ENCODE measurements at places on chromosomes 5 and 9.

- DNase-seq = no peak
These were observed 16.9 kb upstream of the BOD1 start for GRCh38 chr5:173633304-173633703.

DNA sequence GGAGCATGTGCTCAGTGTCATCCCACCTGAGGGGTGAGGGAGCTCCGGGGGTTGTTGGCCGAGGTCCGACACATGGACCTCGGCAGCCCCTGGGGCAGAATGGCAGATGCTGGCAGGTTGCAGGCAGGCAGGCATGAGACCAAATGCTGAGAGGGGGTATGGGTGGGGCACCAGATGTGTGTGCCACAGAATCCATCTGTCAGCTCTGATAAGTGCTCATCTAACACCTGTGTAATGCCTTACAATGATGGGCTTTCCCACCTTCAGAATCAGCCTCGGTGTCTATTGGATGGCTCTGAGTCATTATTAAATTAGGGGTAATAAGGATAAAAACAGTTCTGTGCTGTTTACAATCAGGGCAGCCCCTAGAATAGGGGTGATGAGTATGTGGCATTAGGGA, 73.1 kb upstream of the SAP30L start:
- no peak for DNase-seq

DNA sequence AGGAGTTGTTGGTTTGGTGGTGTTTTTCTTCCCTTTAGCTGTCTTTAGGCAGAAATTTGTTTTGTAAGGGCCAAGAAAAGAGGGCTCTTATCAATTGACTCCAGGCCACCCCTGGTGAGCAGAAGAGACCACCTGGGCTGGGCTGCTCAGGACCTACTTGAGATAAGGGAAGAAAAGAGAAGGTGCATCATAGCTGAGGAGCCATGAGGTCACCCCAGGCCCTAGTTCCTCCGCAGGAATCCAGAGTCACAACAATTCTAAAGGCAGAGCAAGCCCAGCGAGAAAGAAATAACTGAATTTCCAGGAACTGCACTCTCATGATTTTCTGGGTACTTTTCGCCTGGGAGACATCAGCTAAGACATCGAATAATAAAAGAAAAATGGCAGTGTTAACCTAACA, 34.9 kb downstream of the RFK start:
- no peak for DNase-seq

GRCh38 chr5:31247381-31247780, 53.9 kb downstream of the CDH6 start:
- DNase-seq = no peak

DNA sequence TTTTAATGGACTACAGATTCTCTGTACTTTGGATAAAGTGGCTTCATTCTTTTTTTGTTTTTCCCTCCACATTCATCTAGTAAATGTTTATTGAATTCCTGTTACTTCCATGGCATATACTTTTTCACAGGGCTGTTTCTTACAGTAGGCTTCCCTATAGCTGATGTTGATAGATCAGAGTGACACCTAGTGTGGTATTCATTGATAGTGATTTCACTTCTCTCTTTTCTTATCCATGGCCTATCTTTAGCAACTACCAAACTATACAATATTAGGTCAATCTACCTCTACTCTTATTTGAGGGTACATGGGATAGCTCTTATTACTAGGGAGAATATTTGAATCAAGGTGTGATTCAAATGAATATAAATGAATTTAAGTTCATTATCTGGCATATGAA, 35.8 kb downstream of the FSD1L start:
- DNase-seq = no peak

DNA sequence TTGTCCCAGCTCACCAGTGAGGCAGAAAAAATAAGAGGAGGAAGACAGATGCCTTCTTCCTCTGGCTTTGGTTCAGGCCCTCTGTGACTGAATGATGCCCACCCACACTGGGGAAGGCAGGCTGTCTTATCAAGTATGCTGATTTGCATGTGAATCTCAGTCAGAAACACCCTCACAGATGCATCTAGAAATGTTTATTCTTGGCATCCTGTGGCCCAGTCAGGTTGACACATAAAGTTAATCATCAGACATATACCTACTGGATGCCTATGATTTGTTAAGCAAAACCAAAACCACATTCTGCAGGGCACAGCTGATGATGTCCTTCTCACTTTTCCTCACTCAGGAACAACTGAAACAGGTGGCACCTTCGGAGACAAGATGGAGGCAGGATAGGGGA, 243.4 kb upstream of the KCNN2 start:
- no peak for DNase-seq

DNA sequence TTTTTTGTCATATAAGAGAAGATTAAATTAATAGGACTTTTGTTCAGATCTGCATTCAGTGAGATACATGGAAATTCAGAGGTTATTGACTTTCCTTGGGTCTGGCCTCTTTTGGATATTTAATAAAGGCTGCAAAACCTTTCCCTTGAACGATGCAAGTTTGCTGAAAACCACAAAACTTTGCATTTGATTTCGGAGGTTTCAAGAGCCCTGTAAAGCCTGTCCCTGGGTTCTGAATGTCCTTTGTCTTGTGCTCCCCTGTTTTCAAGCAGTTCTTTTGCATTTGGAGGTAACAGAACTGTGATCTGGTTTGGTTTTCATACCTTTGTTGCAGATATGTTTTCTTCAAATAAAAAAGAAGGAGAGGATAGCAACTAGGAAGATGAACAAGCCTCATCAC, 188.1 kb upstream of the DMRT1 start:
- DNase-seq = no peak

- no peak for DNase-seq
These were observed 80.1 kb upstream of the TLR4 start for GRCh38 chr9:117624106-117624505.

DNA sequence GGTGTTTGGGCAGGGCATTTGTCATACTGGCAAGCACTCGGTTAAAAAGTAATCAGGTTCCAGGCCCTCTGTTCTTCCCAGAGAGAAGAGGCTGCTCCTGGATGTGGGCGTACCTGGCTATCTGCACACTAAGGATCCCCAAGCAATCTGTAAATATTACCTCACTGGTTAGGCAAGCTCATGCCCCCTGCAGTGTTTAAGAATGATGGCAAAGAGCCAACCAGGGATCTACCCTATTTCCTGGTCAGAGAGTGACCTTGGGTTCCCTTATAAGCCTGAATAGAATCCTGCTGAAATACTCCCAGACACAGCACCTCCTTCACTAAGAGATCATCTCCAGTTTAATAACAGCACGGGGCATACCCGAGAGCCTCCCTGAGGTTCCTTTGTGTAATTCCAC, 181.2 kb downstream of the PIK3R1 start:
- DNase-seq = no peak

GRCh38 chr5:149210225-149210624, 61.4 kb upstream of the AFAP1L1 start:
- DNase-seq = peak; percentile 67

GRCh38 chr5:145975361-145976066, 39.1 kb downstream of the SH3RF2 start:
- peak; percentile 98 for DNase-seq

DNA sequence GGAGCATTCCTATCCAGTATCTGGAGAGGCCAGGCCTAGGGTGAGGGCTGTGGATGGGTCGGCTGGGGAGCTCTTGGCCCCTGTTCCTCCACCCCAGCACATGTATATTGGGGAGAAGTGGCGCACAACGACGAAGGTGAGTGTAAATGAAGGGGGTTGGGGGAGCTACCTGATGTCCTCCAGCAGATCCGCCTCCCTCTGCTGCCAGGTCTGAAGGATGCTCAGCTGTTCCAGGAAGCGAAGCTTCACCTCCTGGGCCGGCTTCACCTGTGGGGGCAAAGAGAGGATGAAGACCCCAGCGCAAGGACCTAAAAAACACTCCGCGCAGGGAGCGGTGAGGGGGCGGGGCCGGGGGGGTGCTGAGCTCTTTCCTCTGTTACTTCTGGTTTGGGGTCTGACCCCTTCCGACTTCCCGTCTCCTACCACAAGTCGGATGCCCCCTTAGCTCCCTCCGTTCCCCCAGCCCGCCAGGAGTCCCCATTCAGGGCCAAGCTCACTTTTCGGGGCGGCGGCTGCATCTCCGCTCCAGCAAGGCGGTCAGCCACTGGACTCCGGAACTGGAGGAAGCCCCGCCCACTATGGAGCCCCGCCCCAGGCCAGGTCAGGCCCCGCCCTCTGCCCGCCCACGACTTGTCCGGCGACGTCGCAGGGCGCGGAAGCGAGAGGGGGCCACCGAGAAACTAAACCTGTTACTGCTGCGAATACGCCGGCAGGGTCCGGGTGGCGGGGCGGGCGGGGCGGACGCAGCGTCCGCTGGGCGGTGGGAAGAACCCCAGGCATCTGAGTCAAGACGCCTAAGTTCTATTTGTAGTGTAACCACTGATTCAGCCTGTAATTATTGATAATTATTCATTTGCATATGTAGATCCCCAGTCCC, at the start of gene FCHSD1:
Gene FCHSD1 (minus strand): TSS at position 568 of the 877 bp plus-strand sequence. CDS start 50 bp downstream, at position 518.
- DNase-seq = peak; percentile 55

GRCh38 chr5:53323943-53324642, 156.3 kb upstream of the FST start:
- DNase-seq = no peak
